DMS 273 treated with DMSO at 0.1 percent for 48 hours (cell line): ENCODE measurements at places on chromosomes 2 and 18.

- DNase-seq: no peak
Observed at GRCh38 chr2:144472911-144473310, 47.0 kb downstream of the ZEB2 start.

DNA sequence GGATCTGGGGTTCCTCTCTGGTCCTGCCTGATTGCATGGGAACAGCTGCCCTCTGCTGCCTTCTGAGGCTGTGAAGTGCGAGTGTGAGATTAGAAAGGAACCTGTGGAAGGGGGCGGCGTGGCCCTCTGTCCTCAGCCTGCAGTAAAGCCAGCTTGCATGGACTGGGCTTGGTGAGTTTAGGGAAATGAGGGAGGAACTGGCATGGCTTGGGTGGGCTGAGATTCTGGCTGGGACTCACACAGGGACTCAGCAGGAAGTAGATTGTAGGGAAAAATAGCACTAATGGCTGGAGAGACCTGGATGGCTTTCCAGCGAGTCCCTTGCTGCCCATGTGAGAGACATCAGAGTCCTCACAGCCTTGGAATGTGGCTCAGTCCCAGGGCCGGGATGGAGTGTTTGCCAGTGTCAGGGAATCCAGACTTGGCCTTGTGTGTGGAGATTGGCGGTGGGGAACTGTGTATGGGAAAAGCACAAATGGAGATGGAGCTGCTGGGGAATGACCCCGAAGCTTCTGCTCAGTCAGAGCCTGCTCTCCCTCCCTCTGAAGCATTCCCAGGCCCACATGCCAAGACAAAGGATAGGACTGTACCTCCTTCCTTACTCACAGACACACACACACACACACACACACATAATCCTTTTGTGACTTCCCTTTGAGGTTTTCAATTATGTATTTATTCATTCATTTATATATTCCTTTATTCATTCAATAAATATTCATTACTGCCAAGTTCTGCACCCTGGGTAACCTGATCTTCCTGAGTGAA lies 115.4 kb downstream of the ACAA2 start:
- no peak for DNase-seq

DNA sequence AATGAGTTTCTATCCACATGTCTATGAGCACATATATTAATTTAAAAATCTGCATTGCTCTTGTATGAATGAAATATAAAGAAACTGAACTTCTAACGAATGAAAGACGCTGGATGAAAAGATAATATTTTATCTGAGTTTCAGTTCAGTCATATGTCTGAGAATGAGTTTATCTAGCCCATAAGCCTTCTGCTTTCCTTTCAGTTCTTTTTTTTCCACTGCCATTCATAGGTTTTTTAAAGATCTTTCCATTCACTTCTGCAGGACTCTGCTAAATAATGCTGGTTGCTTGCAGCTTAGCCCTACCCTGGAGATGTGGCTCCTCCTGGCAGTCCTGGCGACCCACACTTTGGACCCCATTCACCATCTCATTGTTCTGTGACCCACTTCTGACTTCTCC lies 109.0 kb downstream of the BCL2 start:
- no peak for DNase-seq

DNA sequence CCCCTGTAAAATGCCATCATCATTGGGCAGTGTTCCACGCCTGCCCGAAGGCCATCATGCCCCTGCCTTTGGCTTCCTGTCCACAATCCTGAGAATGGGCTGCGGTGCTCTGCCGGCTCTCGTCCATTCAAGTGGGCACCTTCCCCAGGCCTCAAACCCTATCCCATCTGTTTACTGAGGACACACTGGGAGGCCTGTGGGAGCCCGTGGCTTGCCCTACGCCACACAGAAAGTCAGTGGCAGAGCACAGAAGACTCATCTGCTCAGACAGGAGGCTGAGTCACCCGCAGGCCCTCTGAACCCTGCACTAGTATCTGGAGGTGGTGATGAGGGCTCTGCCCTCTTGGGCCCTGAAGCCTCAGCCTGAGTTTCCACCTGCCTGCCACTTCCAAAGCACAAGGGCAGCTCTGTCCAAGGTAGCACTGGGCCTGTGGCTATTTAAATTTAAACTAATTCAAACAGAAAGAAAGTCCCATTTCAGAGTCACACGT lies 19.1 kb upstream of the ANKRD53 start:
- DNase-seq: no peak

- no peak for DNase-seq
Observed at GRCh38 chr2:211423018-211423417, 866.6 kb downstream of the CPS1 start.

DNA sequence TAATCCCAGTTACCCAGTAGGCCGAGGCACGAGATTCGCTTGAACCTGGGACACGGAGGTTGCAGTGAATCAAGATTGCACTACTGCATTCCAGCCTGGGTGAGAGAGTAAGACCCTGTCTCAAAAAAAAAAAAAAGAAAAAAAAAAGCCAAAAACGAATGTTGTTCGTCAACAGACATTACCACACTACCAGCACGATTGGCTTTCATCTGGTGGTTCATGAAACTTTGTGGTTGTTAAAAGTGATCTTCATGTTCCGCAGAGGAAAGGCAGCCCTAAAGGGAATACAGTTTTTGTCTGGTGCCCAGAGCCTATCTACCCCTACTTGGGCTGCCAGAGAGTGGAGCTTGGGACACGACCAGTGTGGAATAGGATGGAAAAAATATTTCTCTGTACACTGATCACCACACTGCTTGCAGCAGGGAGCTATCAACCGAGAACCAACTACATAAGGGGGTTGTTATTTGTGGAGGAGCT lies 13.6 kb upstream of the CXCR4 start:
- no peak for DNase-seq

DNA sequence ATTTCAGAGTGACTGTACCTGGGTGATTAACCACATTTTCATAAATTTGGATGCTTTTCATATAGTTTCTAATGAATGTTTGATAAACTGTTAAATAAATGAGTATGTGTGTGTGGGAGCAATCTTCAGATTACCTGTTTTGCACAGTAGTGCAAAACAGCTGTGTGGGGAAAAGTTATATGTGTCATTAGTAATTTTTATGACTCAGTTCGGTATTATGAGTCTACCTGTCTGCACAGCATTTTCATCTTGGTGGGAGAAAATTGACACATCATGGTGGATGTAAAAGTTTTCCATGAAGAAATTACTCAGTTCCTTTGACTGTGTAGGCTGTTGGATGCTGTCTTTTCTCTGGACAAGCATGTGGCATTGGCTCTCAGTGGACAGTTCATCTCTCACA lies 43.8 kb downstream of the LTBP1 start:
- no peak for DNase-seq

GRCh38 chr2:65489269-65489668 lies 56.9 kb upstream of the SPRED2 start:
- no peak for DNase-seq

GRCh38 chr2:8198766-8199382 lies 483.0 kb upstream of the ID2 start:
- DNase-seq: no peak

- no peak for DNase-seq
Observed at GRCh38 chr2:26169681-26170414, 3.0 kb upstream of the GAREM2 start.

GRCh38 chr2:63093502-63093901 lies 42.9 kb downstream of the OTX1 start:
- DNase-seq: no peak

DNA sequence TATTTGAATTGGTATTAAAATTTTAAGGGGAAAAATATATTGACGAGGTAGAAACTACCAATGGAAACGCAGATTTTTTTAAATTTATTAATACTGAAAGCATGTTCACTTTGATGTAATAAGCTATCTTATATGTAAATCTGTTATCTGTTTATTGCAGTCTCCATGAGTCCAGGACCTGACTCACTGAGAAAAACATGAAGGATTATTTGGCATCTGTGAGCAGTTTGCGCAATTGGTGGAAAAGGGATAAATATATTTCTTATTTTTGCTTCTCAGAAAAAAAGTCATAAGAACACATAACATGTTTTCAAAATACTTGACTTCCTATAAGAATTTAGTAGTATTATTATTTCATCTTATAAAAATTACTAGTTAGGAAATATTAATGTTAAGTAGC lies 561.4 kb downstream of the ADCYAP1 start:
- DNase-seq: no peak

GRCh38 chr18:22742409-22742808 lies 190.7 kb upstream of the RBBP8 start:
- no peak for DNase-seq

DNA sequence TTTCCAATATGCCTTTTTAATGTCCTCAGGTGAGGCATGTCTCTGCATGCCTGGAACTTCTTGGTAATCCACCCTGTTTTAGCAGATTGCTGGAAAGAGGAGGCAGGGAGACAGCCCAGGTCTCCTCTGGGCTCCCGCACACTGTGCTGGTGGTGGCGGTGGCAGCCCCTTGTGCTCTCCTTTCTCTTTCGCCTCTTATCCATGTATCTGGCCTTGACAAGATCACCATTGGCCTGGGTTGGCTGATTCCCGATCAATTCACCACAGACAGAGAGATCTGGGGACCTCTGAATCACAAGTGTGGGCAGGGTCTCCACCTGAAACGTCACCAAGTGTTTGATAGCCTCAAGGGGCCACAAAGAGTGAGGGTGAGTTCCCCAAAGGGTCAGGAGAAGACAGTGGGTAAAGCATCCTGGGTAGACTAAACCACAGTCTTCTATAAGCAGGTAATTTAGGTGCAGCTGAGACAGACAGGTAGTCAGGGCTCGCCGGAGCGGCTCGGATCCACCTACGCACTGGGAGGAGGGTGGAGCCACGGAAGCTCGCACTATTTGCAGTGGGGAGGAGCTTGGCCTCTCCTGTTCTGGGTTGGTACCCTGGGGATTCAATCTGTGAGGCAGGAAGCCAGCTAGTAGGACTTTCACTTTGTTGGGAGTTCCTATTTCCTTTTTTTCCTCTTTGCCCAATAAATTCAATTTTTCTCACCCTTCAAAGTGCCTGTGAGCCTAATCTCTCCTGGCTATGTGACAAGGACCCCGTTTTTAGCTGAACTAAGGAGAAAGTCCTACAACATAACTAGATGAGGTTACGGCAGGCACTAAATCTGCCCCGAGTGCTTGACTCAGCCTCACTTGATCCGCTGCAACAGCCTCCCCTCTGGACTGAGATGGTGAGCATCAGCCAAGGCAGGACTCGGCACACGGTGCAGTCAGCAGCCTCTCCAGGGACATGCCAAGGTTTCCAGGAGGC lies 57.6 kb downstream of the SLC4A3 start:
- peak; percentile 14 for DNase-seq

DNA sequence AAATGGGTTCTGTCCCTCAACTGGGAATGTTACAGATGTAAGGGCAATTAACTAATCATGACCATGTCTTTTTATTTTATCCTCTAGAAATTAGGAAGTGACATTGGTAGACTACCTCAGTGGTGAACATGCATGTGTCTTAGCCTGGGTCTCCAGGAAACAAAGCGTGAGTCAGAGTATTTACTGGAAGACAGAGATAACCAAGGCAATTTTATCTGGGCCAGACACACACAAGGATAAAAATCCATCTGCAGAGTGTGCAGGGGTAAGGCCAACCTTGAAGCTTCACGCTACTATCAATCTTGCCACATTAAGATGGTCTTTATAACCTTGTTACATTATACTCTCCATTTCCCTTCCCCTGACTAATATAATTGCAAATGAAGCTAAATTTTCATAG lies 487.5 kb downstream of the SUCLG1 start:
- no peak for DNase-seq

DNA sequence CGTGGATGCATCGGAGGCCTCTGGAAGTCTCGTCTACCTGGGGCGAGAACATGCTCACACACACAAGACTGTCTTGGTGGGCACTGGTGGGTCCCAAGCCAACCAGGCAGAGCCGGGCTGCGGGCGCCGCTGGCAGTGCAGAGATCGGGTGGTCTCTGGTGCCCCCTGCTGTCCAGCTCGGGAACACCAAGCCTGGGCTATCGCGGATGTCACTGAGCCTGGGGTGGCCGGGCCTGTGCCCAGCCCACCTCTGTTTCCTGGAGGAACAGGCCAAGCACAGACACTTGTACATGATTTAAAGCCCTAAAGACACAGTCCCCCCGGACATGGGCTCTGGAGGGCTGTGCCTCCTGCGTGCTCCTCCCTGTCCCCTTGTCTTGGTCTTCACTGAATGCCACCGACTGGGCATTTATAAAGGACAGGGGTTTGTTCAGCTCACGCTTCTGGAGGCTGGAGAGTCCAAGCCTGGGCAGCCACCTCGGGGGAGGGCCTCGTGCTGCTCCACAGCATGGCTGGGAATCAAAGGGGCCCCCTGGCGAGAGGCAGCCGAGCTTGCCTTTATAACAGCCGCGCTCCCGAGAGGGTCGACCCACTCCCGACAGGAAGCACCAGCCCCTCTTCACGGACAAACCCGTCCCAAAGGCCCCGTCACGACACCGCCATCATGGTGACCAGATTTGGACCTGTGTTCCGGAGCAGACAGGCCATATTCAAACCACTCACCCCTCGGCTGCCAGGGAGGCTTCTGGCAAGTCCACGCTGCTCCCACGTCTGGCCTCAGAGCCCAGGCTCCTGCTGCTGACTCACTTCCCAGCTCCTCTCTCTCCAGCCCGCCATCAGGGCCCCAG lies 3.6 kb upstream of the OTOS start:
- DNase-seq: no peak

GRCh38 chr2:6454286-6454990 lies 411.3 kb downstream of the CMPK2 start:
- DNase-seq: no peak
